Right lung (tissue), 10 donors: ENCODE measurements at places on chromosomes 13 and 19. TPM values are rescaled to one million over a fixed set of nuclear protein-coding genes. Genes with fewer than 3 reads are reported as not detected.
A peak's percentile ranks its signal among the peaks of the same experiment; 100 is the strongest.

DNA sequence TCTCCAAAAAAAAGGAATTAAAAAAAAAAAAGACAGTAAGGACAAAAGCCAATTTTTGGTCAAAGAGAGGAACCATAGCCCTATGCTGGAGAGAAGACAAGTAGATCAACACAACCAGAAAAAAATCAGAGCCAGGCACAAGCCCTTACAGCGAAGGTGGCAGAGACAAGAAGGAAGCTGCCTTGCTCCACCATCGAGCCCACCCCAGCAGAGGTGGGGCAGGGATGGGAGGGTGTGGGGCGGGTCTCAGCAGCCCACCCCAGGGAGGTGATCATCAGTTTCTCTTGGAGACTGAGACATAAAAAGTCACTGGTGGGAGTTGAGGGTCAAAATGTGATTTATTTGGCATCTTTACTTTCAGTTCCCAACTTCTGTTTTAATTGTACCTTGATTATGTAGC lies 332.4 kb downstream of the FOXO1 start:
- no peak for DNase-seq

DNA sequence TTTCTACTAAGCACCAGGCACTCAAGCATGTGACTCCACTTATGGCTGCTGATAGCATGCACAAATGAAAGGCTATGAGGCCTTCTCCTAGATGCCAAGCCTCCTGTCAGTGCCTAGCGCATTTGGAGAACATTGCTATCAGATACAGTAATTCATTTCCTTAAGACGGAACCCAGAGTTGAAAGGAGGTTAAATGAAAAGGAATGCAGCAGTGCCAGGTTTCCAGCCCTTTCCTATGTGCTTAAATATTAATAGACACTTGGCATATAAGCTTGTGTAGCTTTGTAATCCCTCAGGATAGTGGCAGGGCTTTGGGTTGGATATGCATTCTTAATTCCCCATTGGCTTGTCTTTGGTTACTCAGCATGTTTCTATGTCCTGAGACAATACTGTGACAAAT lies 140.1 kb upstream of the FRY start:
- DNase-seq = peak; percentile 48

GRCh38 chr13:110957181-110957884 lies 42.5 kb upstream of the ANKRD10 start:
- no peak for DNase-seq

SPPL2B gene
- polyA plus RNA-seq = 88.9 TPM

FREM2 gene
- polyA plus RNA-seq = 51.1 TPM

ABCC4 gene
- polyA plus RNA-seq = 47.4 TPM

- DNase-seq = no peak
Measured at GRCh38 chr13:49323344-49323743, 75.6 kb downstream of the CDADC1 start.
